ENCODE measurements at places on chromosomes 11 and 22.

- DNase-seq, result no peak
Observed at GRCh38 chr11:83019888-83020579, 51.7 kb downstream of the RAB30 start.

DNA sequence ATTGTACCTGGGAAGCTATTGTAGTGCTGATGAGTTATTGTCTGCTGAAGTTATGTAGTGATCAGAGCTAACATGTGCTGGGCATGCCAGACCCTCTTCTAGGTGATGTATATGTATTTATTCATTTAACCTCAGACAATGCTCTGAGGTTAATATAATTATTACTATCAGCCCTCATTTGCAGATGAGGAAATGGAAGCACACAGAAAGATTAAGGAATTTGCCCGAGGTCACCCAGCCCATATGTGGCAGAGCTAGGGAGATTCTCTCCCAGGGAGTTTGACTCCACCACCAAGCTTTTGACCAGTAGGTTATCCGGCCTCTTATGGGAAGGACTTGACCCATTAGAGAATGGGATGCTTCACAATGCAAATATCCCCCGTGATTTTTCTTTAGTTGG lies 114.2 kb upstream of the NAV2 start:
- no peak for DNase-seq

GRCh38 chr22:30955153-30955552 lies 13.4 kb downstream of the MORC2 start:
- no peak for DNase-seq

DNA sequence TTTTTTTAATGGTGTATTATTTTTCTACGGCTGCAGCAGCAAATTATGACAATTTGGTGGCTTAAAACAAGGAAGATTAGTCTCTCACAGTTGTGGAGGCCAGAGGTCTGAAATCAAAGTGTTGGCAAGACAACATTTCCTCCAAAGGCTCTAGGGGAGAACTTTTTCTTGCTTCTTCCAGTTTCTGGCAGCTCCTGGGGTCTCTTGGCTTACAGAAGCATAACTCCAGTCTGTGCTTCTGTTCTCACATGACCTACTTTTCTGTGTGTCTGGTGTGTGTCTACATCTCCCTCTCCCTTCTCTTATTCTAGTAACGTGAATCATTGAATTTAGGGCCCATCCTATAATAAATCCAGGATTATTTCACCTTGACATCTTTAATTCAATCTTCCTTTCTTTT lies 551.9 kb upstream of the LUZP2 start:
- DNase-seq, result no peak

DNA sequence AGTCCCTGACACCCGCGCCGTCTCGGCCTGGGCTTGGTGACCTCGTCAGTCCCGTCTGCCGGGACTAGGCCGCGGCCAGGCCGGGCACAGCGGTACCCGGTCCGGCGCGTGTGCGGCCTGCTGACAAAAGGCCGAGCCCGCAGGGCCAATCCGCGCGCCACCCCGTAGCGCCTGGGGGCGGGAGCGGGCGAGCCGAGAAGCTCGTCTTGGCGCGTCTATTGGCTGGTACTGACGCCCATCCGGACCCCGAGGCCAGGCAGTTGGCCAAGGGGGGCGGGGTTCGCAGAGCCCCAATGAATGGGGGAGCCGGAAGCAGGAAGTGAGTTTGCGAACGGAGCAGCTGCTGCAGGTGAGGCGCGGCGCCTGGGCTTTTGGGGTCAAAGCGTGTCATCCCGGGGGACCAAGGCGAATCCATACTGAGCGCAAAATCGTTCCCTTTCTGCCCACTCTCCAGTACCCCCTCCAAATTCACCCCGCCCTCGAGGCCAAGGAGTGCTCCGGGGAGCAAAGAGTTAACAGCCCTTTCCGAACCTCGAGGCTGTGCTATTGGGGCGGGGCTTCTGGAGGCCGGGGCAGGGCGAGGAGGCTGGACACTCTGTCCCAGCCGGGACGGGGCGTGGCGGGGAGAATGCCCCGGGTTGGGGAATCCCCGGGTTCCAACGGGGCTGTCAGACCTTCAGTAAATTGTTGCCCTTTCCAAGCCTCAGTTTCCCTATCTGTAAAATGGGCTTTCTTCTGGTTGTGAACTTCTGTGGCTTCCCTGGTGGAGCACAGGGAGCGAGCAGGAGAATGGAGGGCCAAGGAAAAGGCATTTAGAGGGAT lies at the start of gene DPP3:
Gene DPP3, plus strand, starts transcription at position 318 of the 822 bp plus-strand sequence. CDS start 1,767 bp downstream, outside the sequence.
- DNase-seq, result peak; percentile 97

- DNase-seq, result no peak
Observed at GRCh38 chr11:116595305-116595880, 177.4 kb downstream of the BUD13 start.

- DNase-seq, result no peak
Observed at GRCh38 chr11:128174465-128175291, 412.7 kb downstream of the ETS1 start.

All from left hindlimb (tissue), 1 donor.